ENCODE measurements at places on chromosomes 11 and 22.

DNA sequence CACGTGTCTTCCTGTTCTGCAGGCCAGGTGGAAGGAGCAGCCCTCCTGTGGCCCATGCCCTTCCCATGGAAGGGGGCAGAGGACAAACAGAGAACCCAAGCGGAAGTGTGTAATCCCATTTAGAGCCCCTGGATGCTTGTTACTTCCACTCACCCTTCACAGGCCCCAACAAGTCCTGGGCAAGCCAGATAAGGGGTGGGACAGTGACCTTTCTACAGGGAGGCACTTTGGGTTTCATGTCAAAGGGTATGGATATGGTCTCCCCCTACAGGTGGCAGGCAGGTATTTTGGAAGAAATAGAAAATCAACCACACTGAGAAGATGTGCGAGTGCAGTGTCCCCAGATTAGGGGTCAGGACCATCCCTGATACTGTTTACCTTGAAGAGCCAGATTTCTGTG, 11.4 kb downstream of the MPEG1 start:
- DNase-seq: no peak

DNA sequence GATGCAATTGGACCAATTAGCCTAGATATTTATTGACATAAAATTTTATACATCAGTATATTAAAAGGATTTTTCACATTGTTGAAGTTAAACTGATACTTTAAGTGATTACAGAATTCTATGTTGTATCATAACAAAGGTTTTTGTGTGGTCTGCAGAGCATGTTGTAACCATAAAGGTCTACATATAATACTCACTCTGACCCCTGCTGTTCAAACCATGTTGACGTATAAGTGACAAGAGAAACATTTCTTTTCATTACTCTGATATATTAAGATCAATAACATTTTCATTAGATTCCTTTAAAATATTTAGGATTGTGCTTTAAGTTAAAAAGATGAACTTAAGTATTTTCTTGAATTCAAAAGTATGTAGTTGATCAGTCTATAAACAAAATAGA, 63.9 kb downstream of the GAS2 start:
- no peak for DNase-seq

DNA sequence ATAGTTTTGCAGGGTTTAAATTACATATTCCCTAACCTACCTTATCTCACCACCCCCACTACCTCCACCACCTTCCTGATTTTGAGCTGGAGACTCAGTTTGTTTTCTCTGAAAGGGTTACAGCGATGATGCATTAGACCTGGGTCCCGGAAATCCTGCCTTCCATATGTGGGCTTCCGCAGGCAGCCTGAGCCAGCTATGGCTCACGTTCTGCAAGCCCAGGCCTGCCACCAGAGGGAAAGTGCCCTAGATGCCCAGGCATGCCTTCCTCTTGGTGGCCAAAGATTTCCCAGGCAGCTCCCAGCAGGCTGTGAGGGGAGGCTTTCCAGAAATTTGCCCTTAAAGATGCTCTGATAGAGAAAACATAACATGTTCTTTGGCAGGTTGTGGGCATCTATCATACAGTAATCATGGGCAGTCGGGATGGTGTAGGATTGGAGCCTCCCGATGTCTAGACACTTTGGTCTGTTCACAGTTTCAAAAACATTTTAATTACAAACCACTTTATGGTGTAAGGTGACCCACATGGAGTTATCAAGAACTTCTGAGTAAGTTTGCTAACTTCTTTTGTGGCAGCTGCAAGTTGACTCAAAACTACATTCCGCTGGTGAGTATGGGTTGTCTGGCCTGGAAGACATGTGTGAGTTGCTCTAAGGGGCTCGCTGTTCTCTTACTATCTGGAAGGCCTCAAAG, 79.3 kb downstream of the MICAL2 start:
- DNase-seq: peak; percentile 49

GRCh38 chr11:76115555-76115954, 90.7 kb downstream of the WNT11 start:
- DNase-seq: no peak

Data from activated T-cell treated with anti-CD3 and anti-CD28 coated beads, Interleukin-2, amount 50 U/mL, for 1 hour (primary cell).